ENCODE measurements at places on chromosomes 1 and 21.

DNA sequence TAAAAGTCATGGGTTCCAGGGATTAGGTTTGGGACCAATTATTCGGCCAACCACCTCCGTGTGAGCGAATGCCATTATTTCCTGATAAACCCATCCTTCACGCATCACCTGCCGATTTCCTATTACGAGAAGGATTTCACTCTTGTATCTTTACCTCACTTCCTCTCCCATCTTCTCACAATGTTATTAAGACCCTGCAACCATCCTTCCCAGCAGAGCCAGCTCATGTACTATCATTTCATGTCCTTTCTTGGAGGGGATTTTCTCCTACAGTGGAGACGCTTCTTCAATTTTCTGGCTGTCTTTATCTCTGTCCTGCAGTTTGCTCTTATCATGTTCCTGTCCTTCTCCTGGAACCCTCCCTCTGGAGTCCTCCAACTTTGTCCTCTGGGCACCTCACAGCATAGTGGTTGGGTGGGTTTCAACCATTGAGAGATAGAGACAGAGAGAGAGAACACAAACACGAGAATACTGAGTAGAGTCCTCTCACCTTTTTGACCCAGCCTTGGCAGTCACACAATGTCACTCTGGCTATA is 192.2 kb downstream of the DYRK1A start:
- no peaks in the 10 kb centered on the region for H3K36me3 ChIP-seq
- H3K4me1 ChIP-seq = no peaks in the 10 kb centered on the region
- no peak for DNase-seq
- no peaks in the 10 kb centered on the region for H3K27me3 ChIP-seq
- no peak overlapping the region for H3K4me3 ChIP-seq
- no peak overlapping the region for H3K27ac ChIP-seq

- no peak for DNase-seq
- H3K27me3 ChIP-seq = no peaks in the 10 kb centered on the region
- H3K4me3 ChIP-seq = no peak overlapping the region
- no peaks in the 10 kb centered on the region for H3K4me1 ChIP-seq
- H3K27ac ChIP-seq = no peak overlapping the region
Measured at GRCh38 chr1:198187973-198188588, 31.3 kb downstream of the NEK7 start.

GRCh38 chr1:40350391-40350790 is 23.1 kb upstream of the SMAP2 start:
- no peaks in the 10 kb centered on the region for H3K27me3 ChIP-seq
- no peak overlapping the region for H3K4me3 ChIP-seq
- no peak overlapping the region for H3K27ac ChIP-seq
- no peak for DNase-seq
- no peaks in the 10 kb centered on the region for H3K4me1 ChIP-seq
- H3K36me3 ChIP-seq = no peaks in the 10 kb centered on the region

GRCh38 chr1:51526248-51526647 is 7.2 kb upstream of the EPS15 start:
- H3K27me3 ChIP-seq = no peaks in the 10 kb centered on the region
- H3K4me1 ChIP-seq = no peaks in the 10 kb centered on the region
- H3K27ac ChIP-seq = no peak overlapping the region
- no peak overlapping the region for H3K4me3 ChIP-seq

GRCh38 chr1:36614991-36615390 is 132.3 kb upstream of the CSF3R start:
- H3K36me3 ChIP-seq = no peaks in the 10 kb centered on the region
- H3K27ac ChIP-seq = no peak overlapping the region
- H3K4me3 ChIP-seq = no peak overlapping the region
- no peaks in the 10 kb centered on the region for H3K27me3 ChIP-seq
- no peaks in the 10 kb centered on the region for H3K4me1 ChIP-seq

DNA sequence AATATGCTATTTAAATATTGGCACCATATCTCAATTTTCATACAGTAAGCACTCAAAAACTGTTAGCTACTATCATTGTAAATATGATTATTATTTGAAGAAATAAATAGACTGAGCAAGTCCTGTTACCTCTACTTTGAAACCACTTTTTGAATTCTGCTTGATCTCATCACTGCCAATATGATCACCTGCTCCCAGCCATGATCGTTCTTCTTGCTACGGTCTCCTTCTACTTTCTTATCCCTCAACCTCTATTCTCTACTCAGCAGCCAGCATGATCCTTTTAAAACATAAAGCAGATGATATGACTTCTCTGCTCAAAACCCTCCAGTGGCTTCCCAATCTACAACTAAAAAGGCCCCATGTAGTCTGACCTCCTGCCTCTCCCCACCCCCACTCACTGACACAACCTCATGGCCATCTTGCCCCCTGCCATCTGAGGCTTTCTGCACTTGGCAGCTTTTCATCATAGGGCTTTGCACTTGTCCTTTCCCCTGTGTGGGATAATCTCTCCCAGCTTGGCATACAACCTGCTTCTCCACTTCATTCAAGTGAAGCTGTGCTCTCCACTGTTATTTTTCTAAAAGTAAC is 27.2 kb downstream of the CD34 start:
- no peak for DNase-seq
- H3K36me3 ChIP-seq = no peaks in the 10 kb centered on the region
- H3K27ac ChIP-seq = no peak overlapping the region
- no peaks in the 10 kb centered on the region for H3K27me3 ChIP-seq
- no peaks in the 10 kb centered on the region for H3K4me1 ChIP-seq

GRCh38 chr1:44642925-44643324 is 31.4 kb downstream of the TMEM53 start:
- H3K4me3 ChIP-seq = no peak overlapping the region
- H3K4me1 ChIP-seq = no peaks in the 10 kb centered on the region
- no peaks in the 10 kb centered on the region for H3K27me3 ChIP-seq
- no peak overlapping the region for H3K27ac ChIP-seq

DNA sequence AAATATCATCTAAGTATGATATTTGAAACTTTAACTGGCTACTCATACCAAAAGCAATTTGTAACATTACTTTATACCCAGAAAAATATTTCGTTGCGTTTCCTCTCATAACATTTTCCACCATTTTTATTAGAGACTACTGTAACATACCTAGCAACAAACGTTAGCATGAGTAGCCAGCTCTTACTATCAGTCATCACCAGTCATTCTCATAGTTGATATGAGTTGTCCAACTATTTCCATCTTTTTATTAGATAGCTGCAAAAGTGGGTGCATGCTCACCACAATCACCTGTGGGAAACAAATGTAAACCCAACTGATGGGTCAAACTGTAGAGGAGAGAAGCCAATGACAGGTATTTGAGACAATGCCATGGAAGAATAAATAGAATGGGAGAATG is 114.6 kb downstream of the AKT3 start:
- no peaks in the 10 kb centered on the region for H3K27me3 ChIP-seq
- no peaks in the 10 kb centered on the region for H3K36me3 ChIP-seq
- no peak overlapping the region for H3K27ac ChIP-seq
- no peak overlapping the region for H3K4me3 ChIP-seq
- no peak for DNase-seq
- no peaks in the 10 kb centered on the region for H3K4me1 ChIP-seq

GRCh38 chr1:36128126-36128904 is 3.3 kb upstream of the COL8A2 start:
- H3K27me3 ChIP-seq = no peaks in the 10 kb centered on the region
- DNase-seq = no peak
- H3K36me3 ChIP-seq = no peaks in the 10 kb centered on the region
- no peak overlapping the region for H3K27ac ChIP-seq

- no peaks in the 10 kb centered on the region for H3K27me3 ChIP-seq
- peak overlapping the region; percentile 89 for H3K27ac ChIP-seq
- H3K36me3 ChIP-seq = no peaks in the 10 kb centered on the region
- no peak for DNase-seq
Measured at GRCh38 chr1:32178380-32179192, 889 bp upstream of the TXLNA start.

GRCh38 chr1:151720554-151720953 is 768 bp upstream of the RIIAD1 start:
- H3K4me3 ChIP-seq = peak overlapping the region; percentile 70
- H3K4me1 ChIP-seq = no peaks in the 10 kb centered on the region
- H3K27me3 ChIP-seq = no peaks in the 10 kb centered on the region
- DNase-seq = no peak
- H3K27ac ChIP-seq = no peak overlapping the region

DNA sequence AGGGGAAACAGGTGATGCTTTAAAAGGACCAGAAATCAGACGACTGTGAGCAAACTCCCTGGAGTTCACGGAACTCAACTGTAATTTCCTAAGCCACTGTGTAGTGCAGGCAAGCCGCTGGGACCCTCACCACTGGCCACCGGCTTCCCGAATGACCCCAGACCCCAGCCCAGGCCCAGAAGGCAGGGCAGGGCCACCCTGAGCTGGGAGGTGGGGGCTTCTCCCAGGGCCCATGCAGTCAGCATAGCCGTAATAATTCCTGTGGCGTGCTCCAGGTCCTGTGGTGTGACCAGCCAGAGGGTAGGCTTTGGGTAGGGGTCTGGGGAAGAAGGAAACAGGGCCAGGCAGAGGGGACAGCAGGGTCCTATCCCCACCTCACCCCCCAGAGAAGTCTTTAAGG is 3.5 kb upstream of the ARF1 start:
- H3K27ac ChIP-seq = no peak overlapping the region
- H3K4me3 ChIP-seq = no peak overlapping the region
- no peaks in the 10 kb centered on the region for H3K36me3 ChIP-seq
- peak; percentile 38 for DNase-seq
- H3K27me3 ChIP-seq = no peaks in the 10 kb centered on the region

DNA sequence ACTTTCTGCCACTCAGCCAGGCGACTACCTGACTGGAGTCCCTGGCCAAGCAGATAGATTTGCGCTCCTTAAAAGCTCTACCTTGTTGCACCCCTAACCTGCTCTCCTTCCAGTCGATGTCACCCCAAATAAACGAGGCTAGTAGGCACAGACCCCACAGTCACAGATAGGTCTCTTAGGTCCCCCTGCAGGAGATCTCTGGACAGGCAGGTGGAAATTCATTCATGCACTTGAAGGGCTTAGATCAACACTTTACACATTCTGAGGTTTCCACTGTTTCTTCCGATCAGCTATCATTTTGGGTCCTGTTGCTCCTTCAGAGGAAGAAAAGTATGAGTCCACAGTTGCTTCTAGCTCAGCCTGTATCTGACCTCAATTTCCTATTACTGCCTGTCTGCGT is 272.6 kb upstream of the FMN2 start:
- no peaks in the 10 kb centered on the region for H3K36me3 ChIP-seq
- H3K4me1 ChIP-seq = peaks cover 2% of the 10 kb centered on the region
- H3K27me3 ChIP-seq = no peaks in the 10 kb centered on the region
- no peak overlapping the region for H3K27ac ChIP-seq
- no peak for DNase-seq

DNA sequence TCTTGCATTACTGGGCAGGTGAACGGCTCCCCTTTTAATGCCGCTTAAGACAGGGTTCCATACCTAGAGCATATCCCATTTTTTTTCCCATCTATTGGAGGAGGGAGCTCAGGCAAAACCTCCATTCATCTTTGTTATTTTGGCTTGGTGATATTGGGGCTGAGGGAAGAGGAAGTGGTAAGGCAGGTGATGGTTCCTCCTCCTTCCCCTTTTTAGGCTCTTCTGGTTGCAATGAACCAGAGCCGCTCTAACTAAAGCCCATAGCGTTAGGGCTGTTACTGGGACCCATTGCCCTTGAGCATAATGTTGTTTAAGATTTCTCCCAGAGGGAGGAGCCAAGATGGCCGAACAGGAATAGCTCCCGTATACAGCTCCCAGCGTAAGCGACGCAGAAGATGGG is 21.1 kb downstream of the PYHIN1 start:
- no peaks in the 10 kb centered on the region for H3K36me3 ChIP-seq
- no peaks in the 10 kb centered on the region for H3K4me1 ChIP-seq
- no peaks in the 10 kb centered on the region for H3K27me3 ChIP-seq
- H3K4me3 ChIP-seq = no peak overlapping the region
- no peak for DNase-seq
- H3K27ac ChIP-seq = no peak overlapping the region

DNA sequence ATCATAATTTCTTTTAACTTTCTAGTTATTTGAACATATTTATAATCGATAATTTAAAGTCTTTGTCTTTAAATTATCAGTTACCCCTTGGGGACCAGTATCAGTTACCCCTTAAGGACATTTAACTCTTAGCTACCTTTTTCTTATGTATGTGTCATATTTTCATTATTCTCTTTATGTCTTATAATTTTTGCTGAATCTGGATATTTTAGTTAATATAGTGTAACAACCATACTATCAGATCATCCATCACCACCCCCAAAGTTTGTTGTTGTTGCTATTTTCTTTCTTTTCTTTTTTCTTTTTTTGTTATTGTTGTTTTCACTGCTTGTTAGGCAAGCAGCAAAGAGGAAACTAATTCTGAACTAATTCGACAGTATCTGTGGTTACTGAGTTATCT is 57.0 kb upstream of the TNFSF18 start:
- H3K27me3 ChIP-seq = no peaks in the 10 kb centered on the region
- no peaks in the 10 kb centered on the region for H3K4me1 ChIP-seq
- no peak overlapping the region for H3K4me3 ChIP-seq
- H3K27ac ChIP-seq = no peak overlapping the region

- no peaks in the 10 kb centered on the region for H3K36me3 ChIP-seq
- H3K27ac ChIP-seq = no peak overlapping the region
- no peak for DNase-seq
- H3K4me1 ChIP-seq = no peaks in the 10 kb centered on the region
- no peaks in the 10 kb centered on the region for H3K27me3 ChIP-seq
Measured at GRCh38 chr1:162992945-162993344, 76.2 kb upstream of the RGS4 start.

DNA sequence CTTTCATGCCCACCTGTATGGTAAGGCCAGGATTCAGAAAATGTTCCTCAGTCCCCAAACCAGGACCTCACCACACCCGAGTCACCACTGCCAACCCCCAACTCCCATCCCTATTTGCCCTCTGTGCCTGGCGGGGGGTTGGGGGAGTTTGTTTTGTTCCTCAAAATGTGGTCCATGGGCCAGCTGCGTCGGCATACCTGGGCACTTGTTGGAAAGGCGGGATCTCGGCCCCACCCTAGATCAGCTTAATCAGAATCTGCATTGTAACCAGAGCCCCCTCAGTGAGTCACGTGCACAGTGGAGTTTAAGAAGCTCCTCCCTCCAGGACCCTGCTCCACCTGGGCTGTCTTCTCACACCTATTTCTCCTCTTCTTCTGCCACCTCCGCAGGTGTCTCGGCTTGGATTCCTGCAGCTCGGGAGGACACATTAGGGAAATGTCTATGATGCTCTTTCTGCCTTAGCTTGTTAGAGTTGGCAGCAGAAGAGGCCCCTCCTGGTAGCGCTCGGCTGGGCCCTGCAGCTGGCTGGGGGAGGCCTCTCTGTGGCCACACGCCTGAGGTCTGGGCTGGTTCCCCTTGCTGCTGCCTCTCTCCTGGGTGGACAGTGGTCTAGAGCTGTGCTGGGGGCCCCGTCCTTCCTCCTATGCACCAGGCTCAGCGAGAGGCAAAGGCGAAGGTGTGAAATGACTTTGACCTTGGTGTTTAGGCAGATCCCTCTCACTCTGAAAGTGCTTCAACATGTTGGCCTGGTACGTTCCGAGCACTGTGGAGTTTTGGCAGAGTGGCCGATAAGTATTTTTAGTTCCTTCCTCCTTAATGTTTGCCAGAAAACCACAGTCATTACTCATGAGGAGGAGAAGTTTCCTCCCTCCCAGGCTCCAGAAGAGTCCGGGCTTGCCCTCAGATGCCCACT is 41.8 kb upstream of the CAMTA1 start:
- no peaks in the 10 kb centered on the region for H3K4me1 ChIP-seq
- DNase-seq = peak; percentile 78
- H3K27ac ChIP-seq = no peak overlapping the region
- no peaks in the 10 kb centered on the region for H3K36me3 ChIP-seq
- H3K27me3 ChIP-seq = no peaks in the 10 kb centered on the region
- H3K4me3 ChIP-seq = no peak overlapping the region

- no peaks in the 10 kb centered on the region for H3K36me3 ChIP-seq
- no peaks in the 10 kb centered on the region for H3K27me3 ChIP-seq
- DNase-seq = no peak
Measured at GRCh38 chr1:62991152-62991551, 207.2 kb downstream of the ATG4C start.
